ENCODE measurements at places on chromosomes 16 and 17.

DNA sequence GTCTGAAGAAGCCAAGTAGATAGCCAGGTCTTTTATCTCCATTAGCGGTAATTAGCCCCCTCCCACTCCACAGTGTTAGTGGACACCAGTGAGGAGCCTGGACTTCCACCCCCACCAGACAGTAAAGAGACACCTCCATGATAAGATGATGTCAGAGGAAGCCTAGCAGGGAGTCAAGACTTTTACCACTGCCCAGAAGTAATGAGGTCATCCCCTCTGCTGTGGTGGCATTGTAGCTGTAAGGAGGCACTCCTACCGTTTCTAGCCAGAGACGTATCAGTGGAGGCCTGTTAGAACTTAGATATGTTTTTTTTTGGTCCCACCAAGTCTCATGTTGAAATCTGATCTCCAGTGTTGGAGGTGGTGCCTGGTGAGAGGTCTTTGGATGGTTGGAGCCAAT is 38.1 kb downstream of the PIK3R5 start:
- DNase-seq = no peak

- DNase-seq = no peak
Observed at GRCh38 chr16:74431516-74431915, 10.2 kb upstream of the CLEC18B start.

GRCh38 chr16:25134166-25134700 is 22.7 kb downstream of the LCMT1 start:
- no peak for DNase-seq

GRCh38 chr17:40664582-40665333 is at the start of gene KRT222:
TSS of gene KRT222 (minus strand) at chr17:40665177. CDS start at chr17:40665099, 78 bp downstream.
- no peak for DNase-seq

DNA sequence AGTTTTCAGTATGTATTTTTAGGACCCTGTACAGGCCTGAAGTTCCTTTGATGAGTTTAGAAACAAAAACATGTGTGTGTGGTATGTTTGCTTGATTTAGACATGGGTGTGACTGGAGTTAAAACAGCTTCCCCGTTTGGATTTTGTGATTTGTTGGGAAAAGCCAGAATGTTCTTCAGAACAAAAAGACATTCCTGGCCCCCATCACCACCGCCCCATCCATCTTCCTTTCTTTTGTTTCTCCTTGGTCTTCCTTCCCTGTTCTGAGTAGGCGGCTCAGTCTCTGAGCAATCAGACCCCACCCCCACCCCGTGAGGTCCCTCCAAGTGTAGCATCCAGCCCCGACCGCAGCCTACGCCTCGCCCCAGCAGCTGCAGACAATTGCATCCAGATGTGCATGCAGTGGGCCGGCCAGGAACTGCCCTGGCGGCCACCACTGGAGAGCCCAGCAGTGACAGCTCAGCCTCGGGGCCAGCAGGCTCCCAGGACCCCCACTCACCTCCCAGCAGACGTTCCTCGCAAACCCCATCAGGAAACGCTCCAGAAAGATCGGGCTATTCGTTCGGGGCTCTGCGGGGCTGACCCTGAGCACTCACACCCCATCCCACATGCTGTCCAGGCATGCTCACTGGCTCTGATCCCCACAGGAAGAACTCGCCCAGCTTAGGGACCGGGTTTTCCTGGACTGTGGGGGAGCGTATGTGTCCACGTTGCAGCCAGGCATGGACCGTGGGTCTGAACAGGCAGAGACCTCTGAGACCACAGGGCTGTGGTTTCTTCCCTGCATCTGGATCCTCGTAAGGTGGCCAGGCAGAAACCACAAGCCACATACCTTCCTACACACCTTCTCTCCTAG is 99.8 kb upstream of the CDH5 start:
- DNase-seq = peak; percentile 87

GRCh38 chr17:15511142-15511541 is 43.7 kb upstream of the CDRT4 start:
- DNase-seq = no peak

- no peak for DNase-seq
Observed at GRCh38 chr16:21265104-21265837, 12.8 kb downstream of the CRYM start.

DNA sequence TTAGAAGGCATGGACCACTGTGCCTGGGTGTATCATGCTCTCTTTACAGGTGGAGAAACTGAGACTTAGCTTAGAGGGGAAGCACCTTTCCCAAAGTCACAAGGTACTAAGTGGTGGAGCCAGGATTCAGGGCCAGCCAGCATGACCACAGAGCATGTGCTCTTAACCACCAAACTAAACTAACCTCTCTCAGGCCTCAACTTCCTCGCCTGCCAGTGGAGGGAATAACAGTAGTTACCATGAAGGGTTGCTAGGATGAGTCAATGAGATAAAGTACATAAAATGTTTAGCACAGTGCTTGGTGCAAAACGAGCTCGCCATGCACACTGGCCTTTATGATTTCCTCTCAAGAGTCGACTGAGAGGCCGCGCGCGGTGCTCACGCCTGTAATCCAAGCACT is 6.4 kb upstream of the MYO1C start:
- no peak for DNase-seq

- DNase-seq = no peak
Observed at GRCh38 chr17:76640550-76641380, 2.8 kb downstream of the ST6GALNAC1 start.

- no peak for DNase-seq
Observed at GRCh38 chr17:79203016-79203415, 128.4 kb downstream of the ENGASE start.

DNA sequence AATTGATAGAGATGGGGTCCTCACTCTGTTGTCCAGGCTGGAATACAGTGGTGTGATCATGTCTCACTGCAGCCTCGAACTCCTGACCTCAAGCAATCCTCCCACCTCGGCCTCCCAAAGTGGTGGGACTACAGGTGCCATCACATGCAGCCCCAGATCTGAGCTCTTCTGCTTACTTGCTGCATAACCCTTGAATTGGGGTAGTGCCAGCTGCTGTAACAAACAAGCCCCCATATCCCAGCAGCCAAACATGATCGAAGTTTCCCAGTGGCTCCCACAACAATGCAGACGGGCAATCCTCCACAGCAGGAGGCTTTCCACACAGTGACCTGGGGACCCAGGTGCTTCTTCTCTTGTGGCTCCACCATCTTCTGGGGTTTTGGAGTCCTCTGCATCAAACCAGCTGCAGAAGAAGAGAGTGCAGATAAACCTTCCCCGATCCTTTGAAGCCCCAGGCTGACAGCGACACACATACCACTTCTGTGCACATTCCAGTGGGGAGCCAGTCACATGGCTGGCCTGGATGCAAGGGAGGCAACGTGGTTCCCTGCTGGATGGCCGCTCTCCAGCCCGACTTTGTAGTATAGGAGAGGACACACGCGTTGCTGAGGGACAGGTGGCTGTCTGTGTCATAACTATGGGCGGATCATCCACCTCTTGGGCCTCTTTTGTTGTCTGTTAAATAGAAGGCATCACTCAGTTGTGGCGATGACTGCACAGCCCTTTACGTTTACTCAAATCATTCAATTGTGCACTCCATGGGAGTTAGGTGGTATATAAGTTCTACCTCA is 16.7 kb downstream of the SBK1 start:
- no peak for DNase-seq
